EH (cell line): ENCODE measurements at places on chromosomes 12 and 14.

DNA sequence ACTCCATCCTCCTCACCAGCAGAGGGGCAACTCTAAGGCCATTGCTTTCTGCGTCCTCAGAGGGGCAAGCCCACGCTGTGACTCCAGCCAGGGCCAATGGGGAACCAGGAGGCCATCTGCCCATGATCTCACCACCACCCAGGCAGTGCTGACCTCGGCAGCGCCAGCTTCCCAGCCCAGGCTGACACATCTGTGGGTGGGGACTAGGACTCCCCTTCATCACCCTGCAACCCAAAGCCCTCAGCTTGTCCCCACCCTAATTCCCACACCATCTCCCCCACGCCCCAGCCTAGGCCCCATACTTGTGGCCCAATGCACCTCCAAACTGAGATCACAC lies 58.6 kb downstream of the VWF start:
- no peak for DNase-seq

- peak; percentile 45 for DNase-seq
Measured at GRCh38 chr12:84741692-84742091, 170.9 kb downstream of the SLC6A15 start.

DNA sequence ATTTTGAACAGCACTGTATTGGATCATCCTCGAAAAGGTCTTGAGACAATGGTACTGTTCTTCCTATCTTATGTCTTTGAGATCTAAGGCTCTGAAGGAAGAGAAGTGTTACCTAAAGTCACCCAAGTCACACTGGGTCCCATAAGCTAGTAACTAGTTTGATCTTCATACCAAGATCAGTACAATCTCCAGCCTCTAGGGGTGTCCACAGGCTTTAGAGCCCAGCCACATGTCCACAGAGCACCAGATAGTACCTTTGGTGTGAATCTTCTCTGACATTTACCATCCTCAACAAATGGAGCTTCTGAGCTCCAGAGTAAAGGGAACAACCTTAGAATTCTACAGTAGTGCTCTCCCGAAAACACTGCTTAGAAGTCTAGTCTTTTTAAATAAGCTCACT lies 78.7 kb downstream of the KSR2 start:
- DNase-seq, result no peak

GRCh38 chr12:55847033-55847432 lies 4.3 kb upstream of the MMP19 start:
- DNase-seq, result peak; percentile 86

DNA sequence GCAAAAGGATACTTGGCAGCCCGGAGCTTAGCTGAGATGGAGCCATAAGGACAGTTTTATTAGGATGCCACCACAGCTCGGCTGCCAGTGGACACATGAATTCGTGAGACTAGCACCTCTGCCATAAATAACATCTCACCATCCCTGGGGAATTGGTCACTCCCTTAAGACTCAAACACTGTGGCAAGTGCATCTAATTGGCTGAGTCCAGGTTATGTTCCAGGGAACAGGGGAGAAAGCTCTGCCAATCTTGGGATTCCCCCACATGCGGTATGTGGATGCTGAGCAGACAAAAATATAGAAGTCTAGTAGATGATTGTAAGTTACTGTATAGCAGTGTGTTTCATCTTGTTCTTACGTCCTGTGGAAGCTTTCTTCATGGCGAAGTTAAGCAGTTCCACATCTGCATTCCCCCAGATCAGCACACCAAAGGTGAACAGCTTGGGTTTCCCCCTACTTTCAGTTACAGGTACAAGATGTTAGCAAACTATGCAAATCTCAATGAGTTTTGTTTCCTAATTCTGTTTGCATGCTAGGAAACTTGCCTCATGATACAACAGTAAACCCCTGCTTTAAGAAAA lies 131.1 kb downstream of the ETV6 start:
- DNase-seq, result no peak

DNA sequence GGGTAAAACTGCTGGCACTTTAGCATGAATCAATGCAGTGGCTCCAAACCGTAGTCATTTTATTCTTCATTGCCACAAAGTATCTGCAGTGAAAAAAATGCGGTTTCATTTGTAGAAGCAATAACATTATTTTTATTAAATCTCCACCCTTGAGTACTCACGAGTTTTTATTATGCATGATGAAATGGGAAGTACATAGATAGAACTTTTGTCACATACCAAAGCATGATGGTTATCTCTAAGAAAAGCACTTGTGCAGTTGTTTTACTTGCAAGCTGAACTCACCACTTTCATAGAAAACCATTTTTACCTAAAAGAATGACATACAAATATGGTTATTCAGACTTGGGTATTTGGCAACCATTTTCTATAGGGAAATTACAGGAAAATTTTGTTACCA lies 90.3 kb downstream of the PELI2 start:
- DNase-seq, result peak; percentile 64

DNA sequence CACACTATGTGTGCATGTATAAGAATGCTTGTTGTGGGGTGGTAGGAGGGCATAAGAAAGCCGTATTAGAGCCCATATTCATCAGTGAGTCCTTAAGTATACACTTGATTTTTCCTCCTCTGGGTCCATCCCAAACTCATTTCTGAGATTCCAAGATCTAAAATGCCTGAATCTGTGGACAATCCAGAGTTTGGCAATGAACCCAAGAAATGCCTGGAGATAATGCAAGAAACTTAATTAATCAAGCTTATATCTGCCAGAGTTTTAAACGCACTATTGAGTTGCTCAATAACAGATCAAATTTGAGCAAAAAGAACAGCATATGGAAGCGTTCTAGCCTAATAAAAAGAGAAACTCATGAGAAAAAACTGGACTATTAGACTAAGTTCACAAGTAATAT lies 143.4 kb upstream of the NAV3 start:
- DNase-seq, result no peak

DNA sequence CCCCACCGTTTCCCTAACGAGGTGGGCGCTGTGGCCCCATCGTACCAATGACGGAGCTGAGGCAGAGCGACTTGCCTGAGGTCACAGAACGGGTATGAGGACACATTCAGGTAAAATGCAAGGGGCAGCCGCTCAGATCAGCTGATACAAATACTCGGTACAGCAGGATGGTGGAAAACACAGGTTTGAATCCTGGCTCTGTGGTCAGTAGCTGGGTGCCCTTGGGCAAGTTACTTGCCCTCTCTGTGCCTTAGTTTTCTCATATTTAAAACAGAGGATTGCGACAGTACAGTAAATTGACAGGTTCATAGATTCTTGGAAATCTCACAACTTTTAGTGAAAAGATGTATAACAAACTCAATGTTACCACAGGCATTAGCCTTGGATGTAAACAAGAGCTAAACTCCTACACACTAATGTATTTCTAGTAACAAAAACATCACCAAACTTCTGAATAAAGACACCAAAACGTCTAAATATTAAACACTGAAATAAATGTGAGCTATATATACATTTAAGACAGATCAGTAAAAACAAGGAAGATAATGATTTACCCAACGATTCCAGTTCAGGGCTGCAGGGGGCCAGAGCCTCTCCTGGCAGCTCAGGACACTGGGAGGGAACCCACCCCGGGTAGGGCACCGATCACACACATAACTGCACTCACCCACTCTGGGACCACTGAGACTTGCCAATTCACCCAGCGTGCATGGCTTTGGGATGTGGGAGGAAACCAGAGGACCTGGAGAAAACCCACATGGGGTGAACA lies 128.4 kb downstream of the RBM19 start:
- DNase-seq, result no peak

GRCh38 chr12:131188131-131189050 lies 234.7 kb downstream of the ADGRD1 start:
- no peak for DNase-seq

- DNase-seq, result peak; percentile 41
Measured at GRCh38 chr14:60590991-60591414, 58.3 kb downstream of the SIX1 start.

DNA sequence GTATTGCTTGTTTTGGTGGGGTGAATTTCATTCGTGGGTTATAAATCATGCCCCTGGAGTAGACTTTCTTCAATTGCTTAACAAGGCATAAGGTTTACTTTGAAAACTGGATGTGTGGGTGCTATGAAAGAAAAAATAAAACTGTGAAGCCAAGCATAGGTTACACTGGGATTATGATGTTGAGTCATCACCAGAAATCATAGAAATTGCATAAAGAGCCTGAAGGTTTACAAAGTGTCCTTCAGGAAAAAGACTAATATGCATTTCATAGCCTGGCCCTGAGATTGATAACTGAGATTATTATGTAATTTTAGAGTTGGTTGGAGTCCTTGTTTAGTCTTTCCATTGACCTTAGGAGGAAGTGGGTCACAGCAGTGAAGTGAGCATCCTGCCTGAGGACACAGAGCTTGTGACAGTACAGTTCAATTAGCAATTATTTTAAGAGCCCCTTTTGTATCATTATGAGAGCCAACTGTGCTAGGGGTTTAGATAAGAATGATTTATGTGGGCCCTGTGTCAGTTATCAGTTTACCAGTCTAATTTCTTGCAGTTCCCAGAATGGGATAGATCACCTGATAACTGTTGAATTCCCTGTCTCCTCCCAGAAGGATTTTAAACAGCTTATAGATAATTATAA lies 13.6 kb downstream of the LRRK2 start:
- no peak for DNase-seq

- DNase-seq, result peak; percentile 57
Measured at GRCh38 chr14:80587096-80587724, 354.3 kb downstream of the CEP128 start.
